Hematopoietic multipotent progenitor cell treated with erythropoietin and hydrocortisone succinate and interleukin-3 and kit ligand, for 4 days (in vitro differentiated cells): ENCODE measurements at places on chromosomes 2 and 18.

GRCh38 chr2:55019526-55020258 is 30.6 kb downstream of the RTN4 start:
- peak; percentile 82 for DNase-seq

GRCh38 chr2:241569831-241570281 is 11.3 kb downstream of the BOK start:
- no peak for DNase-seq

DNA sequence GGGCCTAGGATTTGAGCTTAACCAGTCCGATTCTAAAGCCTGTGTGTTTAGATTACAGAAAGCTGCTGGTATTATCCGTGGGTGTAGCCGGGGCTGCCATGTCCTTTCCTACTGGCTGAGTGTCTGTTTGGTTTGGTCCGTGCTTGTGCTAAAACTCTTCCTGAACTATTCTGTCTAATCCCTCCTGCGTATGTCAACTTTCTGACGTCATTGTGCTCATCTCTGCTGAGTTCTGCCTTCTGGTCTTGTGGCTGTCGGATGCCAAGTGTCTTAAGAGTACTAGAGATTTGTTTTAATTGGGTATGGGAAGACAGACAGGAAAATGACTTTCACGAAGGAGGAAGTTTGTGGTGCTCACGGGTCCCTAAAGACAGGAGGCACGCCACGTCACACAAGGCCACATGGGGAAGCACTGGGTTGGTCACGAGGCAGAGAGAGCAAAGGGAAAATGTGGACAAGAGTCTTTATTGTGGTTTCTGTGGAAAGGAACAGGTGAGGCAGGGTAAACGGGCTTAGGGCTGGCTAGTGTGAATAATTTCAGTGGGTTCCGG is 31.8 kb upstream of the NTSR2 start:
- DNase-seq: peak; percentile 79

DNA sequence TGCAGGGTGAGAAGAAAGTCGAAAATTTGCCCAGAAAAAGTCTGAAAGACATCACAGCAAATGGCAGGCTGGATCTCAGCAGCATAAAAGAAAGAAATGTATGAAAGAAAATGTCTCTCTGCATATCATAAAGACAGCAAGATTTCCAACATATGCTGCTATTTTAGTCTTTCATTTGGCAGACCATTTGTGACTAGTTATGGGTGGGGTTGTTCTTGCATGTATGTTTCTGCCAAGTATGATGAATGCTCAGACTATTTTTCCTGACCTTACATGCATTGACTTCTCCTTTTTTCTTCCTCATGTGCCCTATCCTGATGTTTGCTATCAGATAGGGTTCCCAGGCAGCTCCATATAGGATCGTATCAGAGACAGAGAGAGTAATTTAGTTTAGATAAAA is 58.5 kb upstream of the PARD3B start:
- DNase-seq: no peak

DNA sequence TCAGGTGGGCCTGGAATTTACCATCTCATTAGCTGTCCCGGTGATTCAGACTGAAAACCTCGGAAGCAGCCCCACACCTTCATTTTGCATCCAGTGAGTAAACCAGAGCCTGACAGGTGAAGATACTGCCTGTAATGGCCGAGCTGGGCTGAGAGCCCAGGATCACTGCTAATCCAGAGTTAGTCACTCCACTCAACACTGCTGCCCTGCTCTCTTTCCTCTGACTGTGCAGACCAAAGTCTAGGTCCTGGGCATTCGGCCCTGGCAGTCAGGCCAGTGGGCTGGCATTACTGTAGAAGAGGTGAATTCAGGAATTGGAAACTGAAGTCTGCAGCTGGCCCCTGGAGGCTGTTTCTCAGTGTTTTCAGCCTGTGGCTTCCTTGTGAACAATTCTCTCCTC is 44.3 kb downstream of the TMEM17 start:
- no peak for DNase-seq

- DNase-seq: no peak
Observed at GRCh38 chr2:173050684-173051083, 25.0 kb upstream of the MAP3K20 start.

DNA sequence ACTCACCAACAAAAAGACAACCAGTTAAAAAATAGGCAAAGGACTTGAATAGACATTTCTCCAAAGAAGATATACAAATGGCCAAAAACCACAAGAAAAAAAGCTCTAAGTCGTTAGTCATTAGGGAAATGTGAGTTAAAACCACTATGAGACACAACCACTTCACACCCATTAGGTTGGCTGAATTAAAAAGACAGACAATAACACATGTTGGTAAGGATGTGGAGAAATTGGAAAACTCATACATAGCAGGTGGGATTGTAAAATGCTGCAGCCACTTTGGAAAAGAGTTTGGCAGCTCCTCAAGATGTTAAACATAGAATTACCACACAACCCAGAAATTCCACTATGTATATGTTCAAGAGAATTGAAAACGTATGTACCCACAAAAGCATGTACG is 117.6 kb upstream of the SPATS2L start:
- DNase-seq: no peak

DNA sequence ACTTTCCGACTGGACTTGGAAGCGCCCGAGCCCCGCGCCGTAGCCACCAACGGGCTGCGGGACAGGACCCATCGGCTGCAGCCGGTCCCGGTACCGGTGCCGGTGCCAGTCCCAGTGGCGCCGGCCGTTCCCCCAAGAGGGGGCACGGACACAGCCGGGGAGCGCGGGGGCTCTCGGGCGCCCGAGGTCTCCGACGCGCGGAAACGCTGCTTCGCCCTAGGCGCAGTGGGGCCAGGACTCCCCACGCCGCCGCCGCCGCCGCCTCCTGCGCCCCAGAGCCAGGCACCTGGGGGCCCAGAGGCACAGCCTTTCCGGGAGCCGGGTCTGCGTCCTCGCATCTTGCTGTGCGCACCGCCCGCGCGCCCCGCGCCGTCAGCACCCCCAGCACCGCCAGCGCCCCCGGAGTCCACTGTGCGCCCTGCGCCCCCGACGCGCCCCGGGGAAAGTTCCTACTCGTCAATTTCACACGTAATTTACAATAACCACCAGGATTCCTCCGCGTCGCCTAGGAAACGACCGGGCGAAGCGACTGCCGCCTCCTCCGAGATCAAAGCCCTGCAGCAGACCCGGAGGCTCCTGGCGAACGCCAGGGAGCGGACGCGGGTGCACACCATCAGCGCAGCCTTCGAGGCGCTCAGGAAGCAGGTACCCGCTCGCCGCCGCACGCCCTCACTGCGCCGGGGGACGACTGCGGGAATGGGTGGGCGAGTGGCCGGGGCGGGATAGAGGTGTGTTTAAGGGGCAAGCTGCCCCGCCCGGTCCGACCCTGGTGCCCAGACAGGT is 713 bp downstream of the ATOH8 start:
- peak; percentile 54 for DNase-seq

DNA sequence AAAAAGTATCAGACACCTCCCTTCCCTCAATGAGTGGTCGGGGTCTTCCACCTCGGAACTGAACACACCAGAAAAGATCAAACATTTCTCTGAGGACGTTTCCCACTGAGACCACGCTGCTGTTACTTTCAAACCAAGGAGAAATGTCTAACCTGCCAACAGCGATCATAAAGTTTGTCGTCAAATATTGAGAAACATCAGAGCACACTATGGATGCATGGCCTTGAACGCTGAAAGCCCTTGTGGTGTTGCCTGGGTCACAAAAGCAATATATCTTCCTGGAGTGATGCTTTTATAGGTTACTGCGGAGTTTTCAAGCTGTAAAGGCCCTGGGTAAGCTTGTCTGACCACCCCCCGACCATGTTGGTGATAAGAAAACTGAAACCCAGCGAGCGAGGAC is 70.2 kb upstream of the ID2 start:
- no peak for DNase-seq

DNA sequence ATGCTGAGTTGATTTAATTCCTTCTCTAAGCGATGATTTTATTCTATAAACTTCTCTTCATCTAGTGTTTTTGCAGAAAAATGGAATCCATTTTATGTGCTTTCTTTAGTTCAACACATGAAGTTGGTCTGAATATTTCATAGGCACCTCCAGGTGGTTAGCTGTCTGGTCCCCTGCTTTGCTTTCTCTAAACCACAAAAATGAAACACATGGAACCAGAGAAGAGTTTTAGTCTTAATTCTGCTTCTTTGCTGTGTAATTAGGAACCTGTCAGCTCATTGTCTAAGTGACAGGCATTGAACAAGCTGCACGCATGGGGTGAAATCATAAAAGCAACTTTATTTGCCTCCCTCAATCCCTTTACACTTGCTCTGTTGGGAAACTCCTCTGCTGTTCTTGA is 150.4 kb downstream of the PIK3C3 start:
- DNase-seq: no peak

DNA sequence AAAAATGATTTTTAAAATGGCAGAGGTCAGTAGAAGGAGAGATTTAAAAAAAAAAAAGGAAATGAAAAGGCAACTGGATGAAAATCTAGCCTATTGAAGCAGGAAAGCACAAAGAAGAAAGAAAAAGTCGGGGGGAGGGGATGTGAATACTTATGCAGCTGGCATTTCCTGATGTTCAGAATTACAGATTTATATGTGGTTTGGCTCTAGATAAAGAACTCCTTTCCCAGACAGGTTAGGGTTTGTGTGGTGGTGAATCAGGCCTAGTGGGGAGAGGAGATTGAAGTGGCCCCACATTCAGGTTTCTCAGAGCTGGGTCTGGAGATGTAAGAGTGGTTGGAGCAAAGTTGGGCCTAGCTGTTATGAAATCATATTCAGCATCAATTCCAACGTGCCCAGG is 394.4 kb downstream of the FIGN start:
- no peak for DNase-seq

GRCh38 chr18:77422974-77423867 is 173.6 kb downstream of the GALR1 start:
- DNase-seq: peak; percentile 24

- DNase-seq: no peak
Observed at GRCh38 chr2:158934170-158934569, 34.3 kb upstream of the TANC1 start.

DNA sequence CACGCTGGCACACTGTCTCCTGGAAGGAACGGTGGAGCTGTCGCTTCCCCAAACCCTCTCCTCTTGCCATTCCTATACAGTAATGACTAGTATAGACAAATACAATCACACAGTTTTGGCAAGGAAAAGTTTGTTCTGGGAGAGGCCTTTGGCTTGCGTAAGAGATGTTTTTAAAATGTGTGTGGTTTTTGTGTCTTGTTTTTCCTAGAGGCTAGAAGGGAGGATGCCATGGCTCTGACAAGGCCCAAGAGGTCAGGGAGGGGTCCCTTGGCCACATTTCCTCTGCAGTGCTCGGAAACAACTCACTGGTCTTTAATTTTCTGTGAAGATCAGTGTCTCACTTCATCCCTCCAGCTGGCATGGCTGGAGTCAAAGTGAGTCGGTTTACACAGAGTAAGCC is 195.9 kb downstream of the SH3RF3 start:
- DNase-seq: no peak

- DNase-seq: no peak
Observed at GRCh38 chr2:147495734-147496133, 349.1 kb upstream of the ACVR2A start.

GRCh38 chr2:235981631-235982030 is 186.6 kb downstream of the GBX2 start:
- DNase-seq: peak; percentile 5

- DNase-seq: no peak
Observed at GRCh38 chr18:12345491-12346239, 31.4 kb downstream of the AFG3L2 start.

GRCh38 chr2:168577885-168578284 is 121.8 kb downstream of the CERS6 start:
- peak; percentile 40 for DNase-seq

- DNase-seq: no peak
Observed at GRCh38 chr2:160372585-160372984, 121.0 kb downstream of the RBMS1 start.

GRCh38 chr2:101341421-101341820 is 32.9 kb upstream of the RNF149 start:
- peak; percentile 44 for DNase-seq

GRCh38 chr2:165197346-165197745 is 6.5 kb downstream of the SCN3A start:
- DNase-seq: no peak

DNA sequence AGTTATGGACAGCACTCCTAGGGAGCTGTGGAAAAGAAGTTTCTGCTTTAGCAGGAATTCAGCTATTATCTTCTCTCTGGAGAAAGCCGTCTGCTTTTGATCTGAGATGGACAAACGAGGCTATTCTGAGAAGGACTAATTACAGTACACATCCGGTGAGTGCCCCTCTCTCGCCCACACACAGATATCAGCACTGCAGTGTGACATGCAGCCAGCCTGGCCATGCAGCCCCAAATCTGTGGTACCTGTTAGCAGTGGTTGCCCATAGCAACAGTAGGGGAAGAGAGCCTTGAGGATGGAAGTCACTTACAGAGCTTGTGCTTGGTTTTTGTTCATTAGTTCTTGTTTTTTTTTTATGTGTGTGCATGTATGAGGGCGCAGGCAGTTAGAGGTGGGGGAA is 73.9 kb upstream of the TRIB2 start:
- DNase-seq: no peak

GRCh38 chr2:60989259-60989658 is 28.3 kb upstream of the PEX13 start:
- no peak for DNase-seq

DNA sequence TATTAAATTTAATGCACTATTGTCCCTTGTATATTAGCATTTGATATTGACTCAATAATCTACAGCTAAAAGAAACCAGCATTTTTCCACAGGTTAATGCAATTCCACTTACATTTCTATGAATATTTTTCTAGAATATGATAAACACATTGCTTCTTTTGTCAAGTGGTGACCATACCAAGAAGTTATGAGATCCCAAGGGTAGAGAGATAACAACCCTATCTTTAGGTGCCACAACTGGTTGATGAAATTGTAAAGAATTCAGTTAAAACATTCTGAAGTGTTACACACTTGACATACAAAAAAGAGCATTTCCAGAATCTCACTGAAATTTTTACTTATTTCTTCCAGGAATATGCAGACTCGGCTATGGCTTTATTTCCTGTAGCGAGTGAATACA is 56.0 kb downstream of the ABCG8 start:
- peak; percentile 80 for DNase-seq

DNA sequence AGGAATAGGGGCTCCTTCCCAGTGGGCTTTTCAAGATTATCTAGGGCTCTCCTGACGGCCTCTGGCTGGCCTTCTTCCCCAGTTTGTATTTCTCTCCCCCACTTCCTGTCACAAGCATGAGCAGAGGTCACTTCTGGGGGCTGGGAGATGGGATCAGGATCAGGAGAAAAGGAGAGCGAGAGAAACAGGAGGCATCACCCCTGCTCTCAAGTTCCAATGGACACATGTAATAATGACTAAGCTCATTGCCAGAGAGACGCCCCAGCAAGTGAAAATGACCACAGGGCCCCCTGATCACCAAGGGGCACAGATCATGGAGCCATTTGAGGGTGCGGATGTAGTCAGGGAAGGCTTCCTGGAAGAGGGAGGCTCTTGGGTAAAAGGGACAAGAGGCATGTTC is 92.1 kb downstream of the SMAD7 start:
- no peak for DNase-seq

GRCh38 chr2:138455691-138456090 is 45.9 kb upstream of the SPOPL start:
- no peak for DNase-seq

- peak; percentile 28 for DNase-seq
Observed at GRCh38 chr2:166090908-166091307, 36.9 kb downstream of the SCN1A start.

- DNase-seq: no peak
Observed at GRCh38 chr2:120353591-120353898, 7.6 kb downstream of the INHBB start.
